NCI-H2081 treated with DMSO at 0.1 percent for 48 hours (cell line): ENCODE measurements at places on chromosomes 5 and 9.

DNA sequence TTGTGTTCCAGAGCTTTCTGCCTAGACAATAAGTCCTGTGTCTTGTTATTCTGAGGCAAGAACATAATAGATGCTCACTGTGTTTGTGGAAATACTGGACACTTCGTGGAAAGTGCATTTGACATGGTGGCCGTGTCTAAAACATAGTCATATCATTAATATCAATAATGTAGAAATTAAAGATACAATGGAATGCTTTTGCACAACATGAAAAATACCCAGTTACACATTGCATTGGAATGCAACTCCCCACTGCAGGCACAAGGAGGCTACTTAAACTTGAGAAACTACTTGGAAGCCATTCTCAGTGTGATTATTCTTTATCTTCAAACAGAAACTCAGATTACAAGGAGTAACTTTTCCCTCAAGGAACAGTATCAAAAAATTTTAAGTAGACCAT lies 145.3 kb upstream of the ZNF462 start:
- DNase-seq: no peak

GRCh38 chr5:173643964-173644363 lies 27.5 kb upstream of the BOD1 start:
- no peak for DNase-seq

GRCh38 chr9:21078702-21079101 lies 960 bp upstream of the IFNB1 start:
- DNase-seq: no peak

GRCh38 chr9:71755869-71756268 lies 12.4 kb downstream of the CEMIP2 start:
- DNase-seq: no peak

GRCh38 chr5:99005506-99005905 lies 76.7 kb upstream of the CHD1 start:
- DNase-seq: no peak
